Mesenteric fat pad (tissue), 1 donor: ENCODE measurements at places on chromosomes 3 and 15. TPM values are rescaled to one million over a fixed set of nuclear protein-coding genes. Genes with fewer than 3 reads are reported as not detected.

- DNase-seq: no peak
These were observed 17.1 kb downstream of the HEXA start for GRCh38 chr15:72358650-72359171.

GRCh38 chr3:189123595-189124387, 48.0 kb upstream of the TPRG1 start:
- DNase-seq: no peak

DNA sequence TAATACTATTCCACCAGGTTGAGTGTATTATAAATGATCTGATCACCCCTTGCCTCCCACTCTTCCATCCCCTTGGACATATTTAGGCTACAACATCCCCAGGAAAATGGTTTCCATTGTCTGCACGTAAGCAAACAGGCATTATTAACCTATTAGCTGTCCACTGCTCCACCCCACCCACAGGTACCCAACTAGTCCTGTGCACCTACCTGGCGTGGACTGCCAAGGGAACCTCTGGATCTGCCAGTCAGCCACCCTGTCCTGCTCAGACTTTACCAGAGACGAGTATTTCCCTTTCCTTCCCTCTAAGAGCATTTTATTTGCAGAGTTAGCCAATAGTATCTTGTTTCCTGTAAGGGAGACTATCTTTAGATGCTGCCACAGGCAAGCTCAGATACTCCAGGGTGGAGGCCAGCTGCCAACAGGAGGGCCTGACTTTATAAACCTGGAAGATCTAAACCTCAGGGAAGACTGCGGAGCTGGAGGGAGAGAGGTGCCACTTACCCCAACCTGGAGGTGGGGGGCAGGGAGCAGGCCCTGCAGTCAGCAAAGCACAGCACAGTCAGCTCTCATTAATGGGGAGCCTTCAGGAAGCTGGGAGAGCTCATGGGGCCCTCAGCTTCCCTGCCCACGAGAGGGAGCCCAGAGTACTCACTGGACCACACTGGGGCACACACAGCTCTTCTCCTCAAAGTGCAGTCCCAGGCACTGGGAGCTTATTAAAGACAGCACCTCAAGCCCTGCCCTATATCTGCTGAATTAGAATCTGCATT, at the start of gene CX3CR1:
TSS of gene CX3CR1 (minus strand) at position 292 of the 773 bp plus-strand sequence. CDS start 13,527 bp downstream, outside the sequence.
- DNase-seq: no peak

DNA sequence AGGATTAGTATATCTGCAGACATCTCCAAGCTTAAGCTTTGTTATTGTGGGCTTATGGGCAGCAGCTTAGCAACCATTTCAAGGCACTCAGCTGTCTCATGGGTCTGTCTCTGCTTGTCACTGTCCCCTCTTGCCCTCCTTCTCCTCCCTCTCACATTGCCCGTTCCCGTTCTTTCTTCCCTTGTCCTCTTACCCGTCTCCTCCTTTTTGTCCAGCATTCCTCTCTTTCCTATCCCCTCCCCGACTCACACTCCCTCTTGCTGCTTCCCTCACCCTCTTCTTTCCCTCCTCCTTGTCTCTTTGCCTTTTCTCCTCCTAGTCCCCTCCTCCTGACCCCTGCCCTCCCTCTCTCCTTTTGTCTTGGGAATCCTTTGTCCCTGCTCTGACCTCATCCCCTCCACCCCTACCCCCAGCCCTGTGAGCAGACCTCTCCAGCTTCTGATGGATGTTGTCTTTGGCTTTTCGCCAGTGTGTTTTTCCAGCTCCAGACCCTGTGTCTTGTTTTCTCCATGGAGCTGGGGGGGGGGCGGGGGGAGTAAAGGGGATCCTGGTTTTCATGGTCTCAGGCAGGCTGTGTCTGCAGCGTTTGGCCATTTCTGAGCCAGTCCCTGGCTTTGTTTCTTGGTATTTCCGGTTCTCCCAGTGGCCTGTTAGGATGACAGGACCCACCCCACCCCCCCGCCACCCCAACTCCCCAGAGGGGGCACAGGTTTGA, 47.9 kb upstream of the TRAK1 start:
- DNase-seq: peak; percentile 67

GRCh38 chr3:37999836-38000235, 9.2 kb downstream of the VILL start:
- no peak for DNase-seq

GRCh38 chr3:156518726-156519125, 36.2 kb downstream of the SSR3 start:
- no peak for DNase-seq

- DNase-seq: no peak
These were observed 64.4 kb upstream of the ACAN start for GRCh38 chr15:88738796-88739195.

GRCh38 chr3:173796890-173797289, 399.3 kb downstream of the NLGN1 start:
- DNase-seq: no peak

DNA sequence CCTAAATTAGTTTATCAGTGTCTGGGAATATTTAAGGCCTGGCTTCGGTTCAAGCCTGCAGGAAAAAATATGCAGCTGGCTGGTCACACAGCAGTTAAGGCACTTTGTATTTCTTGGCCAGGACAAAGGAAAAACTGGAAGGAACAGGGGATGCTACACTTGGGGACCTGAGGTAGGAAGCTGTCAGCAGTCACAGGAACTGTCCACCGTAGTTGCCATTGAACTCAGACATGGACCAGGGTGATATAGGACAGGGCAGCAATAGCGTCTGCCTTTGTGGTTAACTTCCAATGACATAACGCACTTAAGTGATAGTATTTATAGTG, 49.1 kb downstream of the NR1D2 start:
- no peak for DNase-seq

DNA sequence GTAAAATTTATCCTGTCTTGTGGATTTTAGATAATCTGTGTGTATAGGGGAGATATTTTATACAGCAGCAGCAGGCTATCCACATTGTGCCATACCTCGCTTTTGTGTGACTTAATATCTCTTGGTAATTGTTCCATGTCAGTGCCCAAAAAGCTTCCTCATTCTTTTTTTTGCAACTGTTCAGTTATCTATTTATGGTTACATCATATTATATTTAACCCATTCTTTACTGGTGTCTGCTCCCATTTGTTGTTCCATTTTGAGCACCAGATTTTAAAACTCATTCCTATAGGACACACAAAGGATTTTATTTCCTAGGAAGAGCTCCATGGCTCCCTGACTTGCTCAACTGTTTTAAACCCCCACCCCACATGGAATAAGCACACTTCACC, 86.3 kb upstream of the RASGRP1 start:
- DNase-seq: no peak

REC114 gene
- total RNA-seq: not detected

LTK gene
- total RNA-seq: 0.77 TPM

SLC12A8 gene
- total RNA-seq: 2.3 TPM

GP9 gene
- not detected for total RNA-seq

ROPN1 gene
- not detected for total RNA-seq

CLCN2 gene
- total RNA-seq: 3.8 TPM

MKRN2 gene
- total RNA-seq: 26.6 TPM
